Fibroblast of lung (primary cell): ENCODE measurements at places on chromosomes 13 and 19. TPM values are rescaled to one million over a fixed set of nuclear protein-coding genes. Genes with fewer than 3 reads are reported as not detected.

Gene NCAN
- total RNA-seq, result under 0.01 TPM in 2 replicates

Gene CNN2
- total RNA-seq, result 120 and 194 TPM in 2 replicates

Gene PSG2
- total RNA-seq, result not detected in 2 replicates

Gene N4BP2L1
- total RNA-seq, result 5.6 and 5.9 TPM in 2 replicates

Gene RASAL3
- under 0.01 TPM in 1 of 2 replicates, not detected in the other for total RNA-seq

Gene ABHD8
- 10.3 and 16.8 TPM in 2 replicates for total RNA-seq

Gene CGB3
- not detected in 2 replicates for total RNA-seq

Gene ZNF208
- 3.6 TPM in 2 replicates for total RNA-seq

Gene KLK8
- not detected in 2 replicates for total RNA-seq

Gene C19orf85
- total RNA-seq, result not detected in 2 replicates

Gene C19orf53
- total RNA-seq, result 50.1 and 58.8 TPM in 2 replicates

Gene ZNF221
- total RNA-seq, result 8.5 and 15.2 TPM in 2 replicates

Gene IRGC
- total RNA-seq, result not detected in 2 replicates

Gene REXO1
- 4.1 and 6.8 TPM in 2 replicates for total RNA-seq

Gene OR7C1
- not detected in 2 replicates for total RNA-seq

Gene TNFSF9
- total RNA-seq, result 0.26 and 0.66 TPM in 2 replicates

Gene DAND5
- total RNA-seq, result not detected in 2 replicates

Gene SIGLEC9
- total RNA-seq, result not detected in 2 replicates

Gene GPR12
- not detected in 2 replicates for total RNA-seq

Gene ANGPTL8
- total RNA-seq, result not detected in 2 replicates

Gene SOX1
- not detected in 2 replicates for total RNA-seq

Gene SERP2
- total RNA-seq, result 9.2 and 15.5 TPM in 2 replicates

Gene SLC5A5
- total RNA-seq, result not detected in 2 replicates

Gene TMEM59L
- total RNA-seq, result 0.33 and 0.51 TPM in 2 replicates

Gene CGB8
- total RNA-seq, result not detected in 2 replicates

Gene CYP4F2
- not detected in 2 replicates for total RNA-seq

Gene MAG
- 0.50 TPM in 1 of 2 replicates, not detected in the other for total RNA-seq
